ENCODE measurements at places on chromosomes 6 and 20.

DNA sequence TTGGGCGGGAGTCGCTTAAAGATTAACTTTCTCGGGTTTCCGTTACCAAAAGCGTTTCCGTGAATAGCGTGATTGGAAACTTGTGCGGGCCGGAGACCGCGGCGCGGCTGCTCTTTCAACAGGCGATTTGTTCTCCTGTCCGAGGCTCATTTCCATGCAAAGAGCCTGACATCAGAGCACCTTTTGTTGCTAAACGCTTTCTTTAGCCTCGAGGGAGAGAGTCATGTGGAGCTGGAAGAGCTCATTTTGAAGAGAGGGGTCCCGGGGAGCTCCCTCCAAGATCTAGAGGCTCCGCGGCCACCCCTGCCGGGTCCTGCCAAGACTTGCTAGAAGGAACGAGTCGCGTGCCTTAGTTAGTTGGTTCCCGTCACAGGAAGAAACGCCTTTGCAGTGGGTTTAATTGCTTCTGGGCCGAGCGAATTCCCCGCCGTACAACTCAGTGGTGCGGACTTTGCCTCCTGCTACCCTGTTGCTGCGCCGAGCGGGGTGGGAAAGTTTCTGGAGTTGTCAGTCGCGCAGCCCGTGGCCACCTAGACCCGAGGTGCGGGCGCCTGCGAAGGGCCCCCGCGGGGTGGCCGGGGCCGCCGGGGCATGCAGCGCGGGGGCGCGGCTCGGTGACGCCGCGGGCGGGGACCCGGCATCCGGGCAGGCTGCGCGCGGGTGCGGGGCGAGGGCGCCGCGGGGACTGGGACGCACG, at the start of gene SASH1:
Gene SASH1, plus strand, starts transcription at position 489 of the 697 bp plus-strand sequence. CDS start 230 bp downstream, outside the sequence.
- DNase-seq: peak; percentile 2

DNA sequence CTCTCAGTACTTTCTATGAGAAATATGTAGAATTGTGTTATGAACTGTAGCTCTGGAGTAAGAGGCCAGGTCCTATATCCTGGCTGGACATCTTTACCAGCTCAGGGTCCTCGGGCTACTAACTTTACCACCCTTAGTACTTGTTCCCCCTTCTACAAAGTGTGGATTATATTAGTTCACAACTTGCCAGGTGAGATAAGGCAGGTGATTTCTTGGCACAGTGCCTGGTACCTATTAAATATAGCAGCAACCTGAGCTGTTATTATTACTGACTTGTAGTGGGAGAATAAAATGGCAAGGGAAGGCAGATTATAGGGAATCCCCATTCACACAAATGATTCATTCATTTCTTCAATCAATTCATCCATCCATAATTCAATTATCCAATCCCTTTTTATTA, 150.1 kb downstream of the DOK5 start:
- DNase-seq: no peak

DNA sequence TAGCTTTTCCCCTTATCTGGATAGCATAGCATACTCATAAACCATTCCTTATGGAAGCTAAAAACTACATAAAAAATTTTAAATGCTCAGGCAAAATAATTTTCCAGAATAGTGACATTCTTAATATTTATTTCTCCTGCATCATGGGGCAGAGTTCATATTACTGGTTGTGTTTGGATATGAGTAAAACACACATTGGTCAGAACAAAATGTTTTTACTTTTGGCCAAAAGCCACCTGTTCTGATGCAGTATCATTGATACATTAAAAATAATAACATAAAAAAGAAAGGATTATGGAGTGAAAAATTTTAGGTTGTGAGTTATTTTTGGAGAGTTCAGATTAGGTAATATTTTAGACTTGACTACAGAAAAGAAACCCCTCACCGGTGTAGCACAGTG, 33.6 kb downstream of the TRAM2 start:
- DNase-seq: no peak

- peak; percentile 74 for DNase-seq
Measured at GRCh38 chr6:33199687-33200218, 712 bp downstream of the RXRB start.

DNA sequence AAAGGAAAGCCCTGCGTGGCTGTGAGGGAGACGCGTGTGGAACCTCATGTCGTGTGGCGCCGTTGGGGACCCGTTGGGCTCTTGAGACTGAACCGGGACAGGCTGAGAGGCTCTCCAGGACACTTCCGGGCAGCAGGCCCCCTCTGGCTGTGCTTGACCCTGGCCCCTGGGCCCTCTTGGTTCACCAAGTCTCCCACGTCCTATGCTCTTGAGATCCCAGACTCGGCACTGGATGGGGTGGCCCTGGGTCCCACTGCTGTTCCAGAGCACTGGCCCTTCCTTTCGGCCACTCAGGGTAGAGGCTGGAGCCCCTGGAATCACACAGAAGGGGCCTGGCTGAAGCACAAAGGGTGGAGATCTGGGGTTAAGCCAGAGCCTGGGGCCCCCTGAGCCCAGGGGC, 30.4 kb downstream of the NTSR1 start:
- no peak for DNase-seq

GRCh38 chr6:37614491-37614890, 83.2 kb downstream of the MDGA1 start:
- no peak for DNase-seq
